ENCODE measurements at places on chromosomes 11 and 22. TPM values are rescaled to one million over a fixed set of nuclear protein-coding genes. Genes with fewer than 3 reads are reported as not detected.
A peak's percentile ranks its signal among the peaks of the same experiment; 100 is the strongest.

GRCh38 chr11:68133761-68134160, 12.6 kb upstream of the CHKA start:
- H3K27me3 ChIP-seq = no peaks in the 10 kb centered on the region
- no peak for DNase-seq
- no peaks in the 10 kb centered on the region for H3K36me3 ChIP-seq
- no peak overlapping the region for H3K4me3 ChIP-seq
- peaks cover 7% of the 10 kb centered on the region for H3K4me1 ChIP-seq

DNA sequence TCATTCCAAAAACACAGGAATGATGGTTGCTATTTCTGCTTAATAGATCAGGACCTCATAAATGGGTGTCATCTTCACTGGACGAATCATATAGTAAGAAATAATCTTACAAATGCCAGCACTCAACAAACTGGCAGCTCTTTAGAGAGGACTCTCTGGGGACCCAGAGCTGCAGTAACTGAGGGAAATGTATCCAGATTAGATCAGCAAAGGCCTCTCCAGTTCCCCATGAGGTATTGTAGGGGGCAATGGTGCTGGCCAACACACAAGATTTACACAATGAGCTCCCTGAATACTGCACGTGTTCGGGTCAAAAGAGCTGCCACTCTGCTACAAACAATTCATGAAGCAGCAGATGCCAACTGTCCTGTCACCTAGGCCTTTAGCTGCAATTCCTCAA, 110.2 kb downstream of the RBFOX2 start:
- no peak for DNase-seq
- H3K36me3 ChIP-seq = no peaks in the 10 kb centered on the region
- peak overlapping the region; percentile 64 for H3K27ac ChIP-seq

NRXN2 gene
- total RNA-seq = 0.81 TPM

EXPH5 gene
- 3.8 TPM for total RNA-seq

DNA sequence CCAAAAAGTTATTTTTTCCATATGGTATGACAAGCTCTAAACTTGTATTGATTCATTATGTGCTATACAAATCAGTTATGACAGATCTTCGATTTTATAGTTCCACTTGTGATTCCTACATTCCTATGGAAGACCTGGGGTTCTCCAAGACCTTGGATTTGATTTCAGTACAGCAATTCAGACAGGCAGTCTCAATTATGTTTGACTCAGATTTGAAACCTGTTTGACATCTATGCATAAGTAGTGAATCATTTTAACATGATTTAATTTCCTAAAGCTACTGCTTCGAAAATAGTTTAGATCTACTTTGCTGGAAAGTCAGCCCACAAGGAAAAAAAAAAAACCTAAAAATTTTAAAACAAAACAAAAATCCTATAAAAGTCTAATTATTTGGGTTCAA, 820.4 kb downstream of the LUZP2 start:
- DNase-seq = no peak
- H3K4me3 ChIP-seq = no peak overlapping the region
- H3K27ac ChIP-seq = no peak overlapping the region
- no peaks in the 10 kb centered on the region for H3K27me3 ChIP-seq
- no peaks in the 10 kb centered on the region for H3K4me1 ChIP-seq
- no peaks in the 10 kb centered on the region for H3K36me3 ChIP-seq

LRRC4C gene
- total RNA-seq = 0.45 TPM

- H3K27me3 ChIP-seq = peaks cover 4% of the 10 kb centered on the region
- DNase-seq = no peak
- no peaks in the 10 kb centered on the region for H3K36me3 ChIP-seq
- H3K27ac ChIP-seq = no peak overlapping the region
- H3K4me3 ChIP-seq = no peak overlapping the region
Measured at GRCh38 chr11:36738292-36738861, 140.3 kb upstream of the RAG2 start.

DNA sequence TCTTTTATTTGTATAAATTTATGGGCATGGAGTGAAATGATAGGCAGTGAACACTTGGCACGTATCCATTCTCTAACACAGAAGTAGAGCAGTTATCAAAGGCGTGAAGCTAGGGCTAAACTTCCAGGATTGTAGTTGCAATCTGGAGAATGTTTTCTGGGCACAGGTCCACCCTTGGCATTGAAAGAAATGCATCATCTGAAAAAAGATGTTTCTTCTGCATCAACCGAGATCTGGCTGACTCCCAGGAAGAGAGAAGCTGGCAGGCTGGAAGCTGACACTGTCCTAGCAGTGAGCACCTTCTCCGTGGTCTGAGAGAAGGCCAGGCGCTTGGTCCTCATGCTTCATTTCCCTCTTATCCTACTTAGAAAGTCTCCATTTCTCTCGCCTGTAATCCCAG, 600.0 kb downstream of the BRD1 start:
- no peaks in the 10 kb centered on the region for H3K36me3 ChIP-seq
- DNase-seq = no peak
- no peak overlapping the region for H3K4me3 ChIP-seq
- H3K27ac ChIP-seq = no peak overlapping the region
- peaks cover 4% of the 10 kb centered on the region for H3K27me3 ChIP-seq

GDPD4 gene
- not detected for total RNA-seq

DNA sequence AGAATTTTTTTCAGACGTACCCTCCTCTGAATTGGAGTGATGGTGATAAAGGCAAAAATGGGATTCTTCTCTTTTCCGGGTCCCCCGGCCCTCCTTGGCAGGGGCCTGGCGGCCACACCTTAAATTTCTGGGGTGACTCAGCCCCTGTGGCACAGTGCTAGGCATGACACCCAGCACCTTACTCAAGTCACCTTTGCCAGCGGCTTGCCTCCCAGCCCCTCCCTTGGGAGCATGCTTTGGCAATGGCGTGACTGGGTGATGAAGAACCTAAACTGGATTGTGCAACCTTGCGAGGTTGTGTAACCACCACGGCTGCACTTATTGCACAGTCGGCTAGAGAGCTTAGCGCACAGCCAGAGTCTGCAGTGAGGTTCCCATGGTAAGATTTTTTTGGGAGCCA, 16.2 kb upstream of the LDLRAD3 start:
- H3K4me3 ChIP-seq = no peak overlapping the region
- H3K36me3 ChIP-seq = no peaks in the 10 kb centered on the region
- H3K27me3 ChIP-seq = peaks cover 8% of the 10 kb centered on the region
- no peak overlapping the region for H3K27ac ChIP-seq

- H3K36me3 ChIP-seq = no peaks in the 10 kb centered on the region
- peaks cover 55% of the 10 kb centered on the region for H3K4me1 ChIP-seq
- H3K27me3 ChIP-seq = peaks cover 12% of the 10 kb centered on the region
- peak overlapping the region; percentile 93 for H3K27ac ChIP-seq
- DNase-seq = no peak
- H3K4me3 ChIP-seq = peak overlapping the region; percentile 54
Measured at GRCh38 chr11:67420147-67420645, 4.7 kb downstream of the CARNS1 start.

CASTOR1 gene
- 6.1 TPM for total RNA-seq

OR56A1 gene
- not detected for total RNA-seq

GRCh38 chr11:69427906-69428880, 53.3 kb upstream of the LINC01488 start:
- DNase-seq = no peak
- no peak overlapping the region for H3K4me3 ChIP-seq
- H3K27ac ChIP-seq = no peak overlapping the region
- no peaks in the 10 kb centered on the region for H3K4me1 ChIP-seq
- H3K27me3 ChIP-seq = no peaks in the 10 kb centered on the region

UBQLNL gene
- not detected for total RNA-seq

C11orf42 gene
- not detected for total RNA-seq

- DNase-seq = no peak
- no peaks in the 10 kb centered on the region for H3K36me3 ChIP-seq
- no peak overlapping the region for H3K27ac ChIP-seq
- H3K4me3 ChIP-seq = no peak overlapping the region
Measured at GRCh38 chr11:13220148-13220547, 57.4 kb upstream of the BMAL1 start.

DNA sequence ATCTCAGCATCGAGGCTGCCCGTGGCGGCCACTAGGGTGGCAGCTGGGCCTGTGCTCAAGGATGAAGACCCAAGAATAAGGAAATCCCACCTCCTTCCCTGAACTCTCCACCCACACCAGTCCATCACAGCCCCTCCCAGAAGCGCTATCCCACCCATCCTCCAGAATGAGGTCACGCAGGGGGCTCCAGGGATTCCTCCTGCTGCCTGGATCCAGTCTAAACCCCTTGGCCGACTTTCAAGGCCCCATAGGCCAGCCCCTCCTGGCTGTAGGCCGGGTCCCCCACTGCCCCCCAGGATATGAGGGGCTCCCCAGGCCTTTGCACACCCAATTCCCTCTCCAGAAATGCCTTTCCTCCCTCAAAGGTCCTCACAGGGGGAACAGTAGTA, 19.0 kb upstream of the SCGB1A1 start:
- H3K4me1 ChIP-seq = peaks cover 77% of the 10 kb centered on the region
- H3K27ac ChIP-seq = peak overlapping the region; percentile 17
- DNase-seq = peak; percentile 42

DNA sequence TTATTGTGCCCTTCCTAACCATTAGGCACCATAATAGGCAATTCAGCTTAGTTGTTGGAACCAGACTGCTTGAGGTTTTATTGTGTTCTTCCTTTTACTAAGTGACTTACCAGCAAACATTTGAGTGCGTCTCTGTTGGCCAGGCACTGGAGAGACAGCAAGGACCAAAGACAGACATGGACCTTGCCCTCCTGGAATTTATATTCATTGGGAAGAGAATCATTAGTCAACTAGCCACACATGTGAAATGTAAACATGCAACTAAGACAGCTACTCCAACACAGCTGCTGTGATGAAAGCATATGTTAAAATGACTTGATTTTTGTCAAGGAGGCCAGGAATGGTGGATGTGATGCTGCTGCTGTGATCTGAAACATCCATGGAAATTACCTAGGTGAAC, 106.4 kb downstream of the TRAF6 start:
- H3K27me3 ChIP-seq = no peaks in the 10 kb centered on the region
- no peak for DNase-seq
- H3K4me3 ChIP-seq = no peak overlapping the region
- no peaks in the 10 kb centered on the region for H3K36me3 ChIP-seq
- H3K27ac ChIP-seq = no peak overlapping the region

- no peaks in the 10 kb centered on the region for H3K27me3 ChIP-seq
- no peaks in the 10 kb centered on the region for H3K36me3 ChIP-seq
- H3K4me3 ChIP-seq = no peak overlapping the region
- H3K27ac ChIP-seq = no peak overlapping the region
- H3K4me1 ChIP-seq = no peaks in the 10 kb centered on the region
Measured at GRCh38 chr11:30735946-30736345, 149.8 kb upstream of the MPPED2 start.

DNA sequence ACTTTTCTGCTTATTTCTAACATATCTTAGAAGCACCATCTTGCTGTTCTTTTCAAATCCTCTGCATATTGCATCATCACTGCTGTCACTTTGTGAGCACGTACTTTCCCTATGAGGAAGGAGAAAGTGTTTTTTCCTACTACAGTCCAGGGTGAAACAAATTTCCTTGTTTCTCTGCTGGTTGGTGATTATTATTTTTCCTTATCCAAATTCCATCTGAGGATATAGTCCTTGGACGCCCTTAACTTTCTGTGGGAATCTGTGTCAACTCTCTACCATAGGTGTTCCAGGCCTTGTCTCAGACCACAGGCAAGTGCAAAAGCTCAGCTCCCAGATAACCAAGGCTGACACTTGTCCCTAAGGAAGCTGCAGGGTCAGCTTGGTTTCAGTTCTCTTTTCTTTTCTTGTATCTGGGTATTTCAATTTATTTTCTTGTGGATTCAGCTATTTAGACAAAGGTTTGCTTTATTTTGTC, 29.4 kb upstream of the LYVE1 start:
- no peaks in the 10 kb centered on the region for H3K36me3 ChIP-seq
- DNase-seq = no peak
- H3K27ac ChIP-seq = no peak overlapping the region
- H3K4me1 ChIP-seq = peaks cover 70% of the 10 kb centered on the region
- no peak overlapping the region for H3K4me3 ChIP-seq

- DNase-seq = no peak
- no peak overlapping the region for H3K4me3 ChIP-seq
- no peaks in the 10 kb centered on the region for H3K4me1 ChIP-seq
- no peaks in the 10 kb centered on the region for H3K36me3 ChIP-seq
- no peak overlapping the region for H3K27ac ChIP-seq
Measured at GRCh38 chr11:17588166-17588565, 41.1 kb downstream of the OTOG start.

DNA sequence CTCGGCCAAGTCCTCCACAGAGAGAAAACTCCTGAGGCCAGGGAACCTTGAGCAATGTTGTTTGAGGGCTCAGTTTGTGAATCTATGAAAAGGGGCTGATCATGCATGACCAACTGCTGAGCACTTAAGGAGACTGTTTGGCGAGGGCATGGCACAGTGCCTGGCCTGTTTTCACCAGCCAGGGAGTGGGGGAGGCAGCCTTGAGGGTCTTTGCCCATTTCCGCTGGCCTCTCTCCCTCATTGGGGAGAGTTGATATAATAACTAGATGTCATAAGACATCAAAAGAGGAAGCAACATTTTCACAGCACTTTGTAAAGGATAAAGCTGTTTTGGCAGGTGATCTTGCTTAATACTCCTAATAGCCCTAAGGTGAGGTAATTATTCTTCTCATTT, 110.6 kb downstream of the TP53I11 start:
- no peak overlapping the region for H3K27ac ChIP-seq
- H3K4me3 ChIP-seq = no peak overlapping the region
- no peaks in the 10 kb centered on the region for H3K27me3 ChIP-seq
- no peak for DNase-seq
- peaks cover 19% of the 10 kb centered on the region for H3K4me1 ChIP-seq

GRCh38 chr11:63510360-63511047, 4.6 kb downstream of the LGALS12 start:
- H3K4me1 ChIP-seq = peaks cover 47% of the 10 kb centered on the region
- H3K36me3 ChIP-seq = no peaks in the 10 kb centered on the region
- DNase-seq = peak; percentile 42
- no peaks in the 10 kb centered on the region for H3K27me3 ChIP-seq
- H3K4me3 ChIP-seq = no peak overlapping the region

ARHGAP20 gene
- total RNA-seq = 0.31 TPM

TTC36 gene
- 0.57 TPM for total RNA-seq

DNA sequence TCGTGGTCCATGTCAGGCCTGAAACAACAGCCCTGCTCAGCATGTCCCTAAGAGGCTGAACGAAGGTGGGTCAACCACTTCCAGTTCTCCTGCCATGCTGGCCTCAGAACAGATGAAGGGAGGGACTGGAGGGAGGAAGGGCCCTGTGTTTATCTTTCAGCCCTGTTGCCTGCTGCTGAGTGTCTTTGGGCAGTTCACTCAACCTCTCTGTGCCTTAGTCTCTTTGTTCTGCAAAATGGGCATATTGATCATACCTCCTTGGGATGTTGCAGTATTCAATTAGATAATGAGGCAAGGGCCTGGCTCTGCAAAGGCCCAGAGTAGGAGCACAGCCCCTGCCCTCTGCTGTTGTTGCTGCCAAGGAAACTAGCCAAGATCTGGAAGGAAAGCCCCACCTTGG, 207.5 kb downstream of the MN1 start:
- no peaks in the 10 kb centered on the region for H3K4me1 ChIP-seq
- no peak overlapping the region for H3K4me3 ChIP-seq
- H3K27me3 ChIP-seq = no peaks in the 10 kb centered on the region
- H3K27ac ChIP-seq = no peak overlapping the region

Measured in heart right ventricle (tissue), 16 donors.